ENCODE measurements at places on chromosomes 6 and 20.
A peak's percentile ranks its signal among the peaks of the same experiment; 100 is the strongest.

DNA sequence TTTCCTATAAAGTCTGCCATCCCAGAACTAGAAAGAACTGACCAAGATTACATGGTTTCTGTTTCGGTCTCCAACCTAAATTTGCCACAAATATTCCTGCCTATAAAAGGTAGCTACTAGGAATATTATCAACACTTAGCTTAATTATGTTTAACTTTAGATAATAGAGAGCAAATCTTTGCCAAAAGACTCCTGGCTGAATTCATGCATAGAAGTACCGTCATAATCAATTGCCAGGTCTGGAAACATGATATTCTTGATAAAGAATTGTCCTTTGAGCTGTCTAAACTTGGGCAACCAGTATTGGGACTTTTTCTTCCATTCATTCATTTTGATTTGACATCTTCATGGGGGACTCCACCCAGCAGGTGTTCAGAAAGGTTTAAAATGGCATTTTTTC is 22.4 kb downstream of the CALHM6 start:
- no peak for DNase-seq

DNA sequence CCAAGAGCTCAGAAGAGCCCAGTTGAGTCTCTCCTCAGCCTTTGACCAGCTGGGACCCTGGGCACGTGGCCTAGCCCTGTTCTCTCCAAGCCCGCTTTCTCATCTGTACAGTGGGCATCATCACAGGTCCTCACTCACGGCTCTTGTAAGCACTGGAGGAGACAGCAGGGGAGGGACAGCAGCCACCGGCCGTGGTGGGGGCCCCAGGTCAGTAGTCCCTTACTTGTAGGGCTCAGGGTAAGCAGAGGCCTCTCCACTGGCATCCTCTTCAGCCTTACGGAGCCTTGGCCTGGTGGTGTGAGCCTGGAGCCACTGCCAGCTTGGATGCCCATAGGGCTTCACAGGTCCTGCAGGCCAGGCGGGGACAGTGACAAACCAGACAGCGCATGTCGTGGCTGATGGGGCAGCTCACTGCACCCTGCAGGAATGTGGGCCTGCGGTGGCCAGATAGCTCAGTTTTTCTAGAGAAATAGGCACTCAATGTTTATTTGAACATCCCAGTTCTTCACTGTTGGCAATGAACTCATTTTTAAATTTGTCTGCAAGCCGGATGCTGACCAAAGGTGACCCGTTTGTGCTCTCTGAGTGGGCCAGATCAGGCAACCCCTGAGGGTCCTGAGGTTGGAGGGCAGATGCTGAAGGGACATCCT is 65.1 kb downstream of the ADNP start:
- no peak for DNase-seq

GRCh38 chr6:101394936-101395335 is 1.4 kb downstream of the GRIK2 start:
- DNase-seq, result no peak

GRCh38 chr6:35082733-35083403 is 58.3 kb downstream of the TCP11 start:
- no peak for DNase-seq

- peak; percentile 27 for DNase-seq
Observed at GRCh38 chr6:104639668-104640067, 220.1 kb downstream of the HACE1 start.

Measured in KG1 (cell line).